B cell (primary cell): ENCODE measurements at places on chromosomes 4 and X. TPM values are rescaled to one million over a fixed set of nuclear protein-coding genes. Genes with fewer than 3 reads are reported as not detected.

The GPRASP1 gene
- total RNA-seq: 22.3 and 22.5 TPM in 2 replicates

DNA sequence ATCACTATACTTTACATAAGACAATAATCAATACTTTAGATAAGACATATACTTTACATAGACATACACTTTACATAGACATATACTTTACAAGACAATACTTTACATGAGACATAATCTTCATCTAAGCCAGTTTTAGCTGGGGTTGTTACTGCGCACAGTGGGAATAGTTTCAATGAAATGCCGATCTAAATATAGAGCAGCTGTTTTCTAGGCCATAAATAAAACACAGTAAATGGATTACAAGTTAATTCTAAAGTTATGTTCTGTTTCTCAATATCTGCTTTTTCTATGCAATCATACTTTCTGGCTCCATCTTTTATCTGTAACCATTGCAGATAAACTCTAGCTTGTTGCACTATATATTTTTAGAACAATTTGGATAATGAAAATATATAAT is 1470.6 kb upstream of the PABPC4L start:
- H3K4me1 ChIP-seq: no peaks in the 10 kb centered on the region
- DNase-seq: no peak
- H3K27ac ChIP-seq: no peak overlapping the region
- H3K36me3 ChIP-seq: no peaks in the 10 kb centered on the region
- no peak overlapping the region for H3K4me3 ChIP-seq
- no peaks in the 10 kb centered on the region for H3K27me3 ChIP-seq

The BEND2 gene
- total RNA-seq: not detected in 2 replicates

The PITX2 gene
- not detected in 2 replicates for total RNA-seq

DNA sequence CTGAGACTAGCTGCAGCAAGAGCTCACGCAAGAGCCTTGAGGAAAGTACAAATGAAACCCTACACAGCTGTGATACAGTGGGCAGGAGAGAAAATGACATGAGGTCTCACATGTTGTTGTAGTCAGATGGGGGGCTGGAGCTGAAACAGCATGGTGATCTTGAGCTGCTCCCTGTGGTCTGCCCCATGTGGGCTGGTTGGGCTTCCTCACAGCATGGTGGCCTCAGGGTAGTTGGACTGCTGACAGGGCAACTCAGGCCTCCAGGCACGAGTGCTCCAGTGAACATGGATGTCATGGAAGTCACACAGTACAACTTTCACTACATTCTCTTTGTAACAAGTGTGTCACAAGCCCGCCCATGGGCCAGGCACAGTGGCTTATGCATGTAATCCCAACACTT is 3.4 kb upstream of the MAN2B2 start:
- H3K4me1 ChIP-seq: peaks cover 9% of the 10 kb centered on the region
- H3K27ac ChIP-seq: no peak overlapping the region
- H3K27me3 ChIP-seq: no peaks in the 10 kb centered on the region
- no peaks in the 10 kb centered on the region for H3K36me3 ChIP-seq
- H3K4me3 ChIP-seq: no peak overlapping the region
- DNase-seq: no peak

- H3K4me3 ChIP-seq: no peak overlapping the region
- H3K27me3 ChIP-seq: peaks cover 2% of the 10 kb centered on the region
- H3K36me3 ChIP-seq: no peaks in the 10 kb centered on the region
- H3K27ac ChIP-seq: no peak overlapping the region
- no peaks in the 10 kb centered on the region for H3K4me1 ChIP-seq
These were observed 9.3 kb upstream of the OTC start for GRCh38 chrX:38342853-38343778.

The PARM1 gene
- total RNA-seq: 6.6 and 7.8 TPM in 2 replicates

GRCh38 chr4:94519019-94519418 is 67.3 kb downstream of the PDLIM5 start:
- no peak overlapping the region for H3K4me3 ChIP-seq
- no peak for DNase-seq
- no peaks in the 10 kb centered on the region for H3K27me3 ChIP-seq
- peaks cover 21% of the 10 kb centered on the region for H3K4me1 ChIP-seq

GRCh38 chrX:114058988-114059418 is 524.9 kb upstream of the HTR2C start:
- DNase-seq: peak; percentile 26
- H3K4me3 ChIP-seq: no peak overlapping the region
- peaks cover 14% of the 10 kb centered on the region for H3K4me1 ChIP-seq
- no peak overlapping the region for H3K27ac ChIP-seq
- H3K36me3 ChIP-seq: no peaks in the 10 kb centered on the region

GRCh38 chr4:82223715-82224114 is 150.1 kb downstream of the HNRNPD start:
- peak; percentile 75 for DNase-seq
- H3K36me3 ChIP-seq: no peaks in the 10 kb centered on the region
- no peaks in the 10 kb centered on the region for H3K27me3 ChIP-seq

The C4orf51 gene
- total RNA-seq: not detected in 2 replicates

DNA sequence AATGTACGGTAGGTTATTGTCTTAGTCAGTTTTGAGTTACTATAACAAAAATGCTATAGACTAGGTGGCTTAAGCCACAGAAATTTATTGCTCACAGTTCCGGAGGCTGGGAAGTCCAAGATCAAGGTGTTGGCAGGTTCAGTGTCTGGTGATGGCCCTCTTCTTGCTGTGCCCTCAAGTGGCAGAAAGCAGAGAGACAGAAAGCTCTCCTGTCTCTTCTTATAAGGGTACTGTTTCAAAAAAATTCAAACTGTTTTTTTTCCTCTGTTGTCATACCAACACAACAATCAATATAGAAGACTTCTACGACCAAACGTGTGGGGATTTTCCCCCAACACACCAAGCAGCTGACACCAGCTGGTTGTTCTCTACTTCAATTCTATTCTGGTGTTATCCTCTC is 53.4 kb downstream of the ADGRG4 start:
- no peak overlapping the region for H3K27ac ChIP-seq
- H3K36me3 ChIP-seq: no peaks in the 10 kb centered on the region
- no peaks in the 10 kb centered on the region for H3K27me3 ChIP-seq
- no peak overlapping the region for H3K4me3 ChIP-seq
- no peaks in the 10 kb centered on the region for H3K4me1 ChIP-seq

GRCh38 chr4:53132132-53132891 is 233.5 kb downstream of the SCFD2 start:
- no peak overlapping the region for H3K27ac ChIP-seq
- H3K36me3 ChIP-seq: no peaks in the 10 kb centered on the region
- H3K4me3 ChIP-seq: no peak overlapping the region
- no peaks in the 10 kb centered on the region for H3K4me1 ChIP-seq
- H3K27me3 ChIP-seq: no peaks in the 10 kb centered on the region

DNA sequence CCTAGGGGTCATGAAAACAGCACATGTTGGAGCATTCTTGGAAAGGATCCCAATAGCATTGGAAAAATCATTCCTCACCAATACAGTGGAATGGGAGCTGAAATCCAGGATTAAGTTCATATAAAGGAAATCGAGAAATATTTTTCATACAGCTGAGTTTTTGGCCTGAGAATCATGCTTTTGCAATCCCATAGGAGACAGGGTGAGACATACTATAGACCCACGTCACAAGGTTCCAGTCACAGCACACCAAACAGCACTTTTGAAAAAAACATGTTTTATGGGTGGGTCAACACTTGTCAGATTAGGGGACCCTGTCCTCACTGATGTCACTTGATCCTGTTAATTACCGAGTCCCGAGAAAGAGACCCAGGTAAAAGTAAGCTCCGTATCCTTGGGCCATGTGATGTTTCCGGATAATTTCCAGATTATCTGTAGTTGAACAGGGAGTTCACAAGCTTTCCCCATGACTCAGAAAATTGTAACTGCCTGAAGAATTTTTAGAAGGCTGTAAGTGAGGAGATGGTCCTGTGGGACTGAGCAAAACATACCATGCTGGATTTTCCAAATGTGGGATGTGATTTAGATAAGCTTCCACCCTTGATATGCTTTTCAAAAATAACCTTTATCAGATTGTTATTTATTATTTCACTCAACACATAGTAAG is 80.9 kb upstream of the TLR3 start:
- DNase-seq: no peak
- no peaks in the 10 kb centered on the region for H3K36me3 ChIP-seq
- H3K4me3 ChIP-seq: no peak overlapping the region
- H3K27ac ChIP-seq: no peak overlapping the region
- H3K27me3 ChIP-seq: no peaks in the 10 kb centered on the region

The KLB gene
- 0.10 TPM in 1 of 2 replicates, not detected in the other for total RNA-seq

The GC gene
- total RNA-seq: not detected in 2 replicates

- no peaks in the 10 kb centered on the region for H3K4me1 ChIP-seq
- H3K36me3 ChIP-seq: no peaks in the 10 kb centered on the region
- H3K27ac ChIP-seq: no peak overlapping the region
- H3K27me3 ChIP-seq: no peaks in the 10 kb centered on the region
- no peak for DNase-seq
These were observed 160.7 kb upstream of the NPY2R start for GRCh38 chr4:155047755-155048154.

DNA sequence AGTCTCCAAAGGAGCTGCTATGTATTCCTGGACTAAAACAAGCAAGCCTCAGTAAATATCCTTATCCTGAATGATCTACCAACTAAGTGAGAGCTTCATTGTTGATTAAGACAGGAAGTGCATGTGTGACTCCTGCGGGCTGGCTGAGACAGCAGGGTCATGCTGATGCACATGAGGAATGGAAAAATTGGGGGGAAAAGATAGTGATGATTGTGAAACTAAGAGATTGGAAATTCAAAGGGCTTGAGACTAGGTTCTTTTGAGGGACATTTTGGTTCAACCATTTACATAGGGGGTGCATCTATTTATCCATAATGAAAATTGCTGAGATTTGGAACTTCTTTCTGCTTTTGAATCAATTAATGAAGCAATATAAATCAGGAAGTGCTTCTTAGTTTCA is 61.1 kb upstream of the C1QTNF7 start:
- H3K27ac ChIP-seq: no peak overlapping the region
- H3K36me3 ChIP-seq: no peaks in the 10 kb centered on the region
- no peak overlapping the region for H3K4me3 ChIP-seq
- no peak for DNase-seq
- H3K4me1 ChIP-seq: no peaks in the 10 kb centered on the region

DNA sequence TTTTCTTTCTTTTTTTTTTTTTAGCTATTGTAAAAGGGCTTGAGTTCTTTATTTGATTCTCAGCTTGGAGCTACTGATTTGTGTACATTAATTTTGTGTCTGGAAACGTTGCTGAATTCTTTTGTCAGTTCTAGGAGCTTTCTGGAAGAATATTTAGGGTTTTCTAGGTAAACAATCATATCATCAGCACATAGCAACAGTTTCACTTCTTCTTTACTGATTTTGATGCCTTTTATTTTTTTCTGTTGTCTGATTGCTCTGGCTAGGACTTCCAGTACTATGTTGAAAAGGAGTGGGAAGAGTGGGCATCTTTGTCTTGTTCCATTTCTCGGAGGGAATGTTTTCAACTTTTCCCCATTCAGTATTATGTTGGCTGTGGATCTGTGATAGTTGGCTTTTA is 292.2 kb downstream of the GABRG1 start:
- H3K27ac ChIP-seq: no peak overlapping the region
- H3K4me3 ChIP-seq: no peak overlapping the region
- H3K27me3 ChIP-seq: no peaks in the 10 kb centered on the region
- DNase-seq: no peak
- H3K4me1 ChIP-seq: no peaks in the 10 kb centered on the region

- no peaks in the 10 kb centered on the region for H3K27me3 ChIP-seq
- no peaks in the 10 kb centered on the region for H3K36me3 ChIP-seq
- H3K4me3 ChIP-seq: no peak overlapping the region
- H3K27ac ChIP-seq: no peak overlapping the region
- no peak for DNase-seq
These were observed 78.8 kb upstream of the PACRGL start for GRCh38 chr4:20621476-20621875.

GRCh38 chr4:54767376-54767775 is 109.6 kb downstream of the KIT start:
- no peak overlapping the region for H3K27ac ChIP-seq
- DNase-seq: no peak
- no peaks in the 10 kb centered on the region for H3K27me3 ChIP-seq

The ZNF141 gene
- 68.1 and 73.0 TPM in 2 replicates for total RNA-seq

DNA sequence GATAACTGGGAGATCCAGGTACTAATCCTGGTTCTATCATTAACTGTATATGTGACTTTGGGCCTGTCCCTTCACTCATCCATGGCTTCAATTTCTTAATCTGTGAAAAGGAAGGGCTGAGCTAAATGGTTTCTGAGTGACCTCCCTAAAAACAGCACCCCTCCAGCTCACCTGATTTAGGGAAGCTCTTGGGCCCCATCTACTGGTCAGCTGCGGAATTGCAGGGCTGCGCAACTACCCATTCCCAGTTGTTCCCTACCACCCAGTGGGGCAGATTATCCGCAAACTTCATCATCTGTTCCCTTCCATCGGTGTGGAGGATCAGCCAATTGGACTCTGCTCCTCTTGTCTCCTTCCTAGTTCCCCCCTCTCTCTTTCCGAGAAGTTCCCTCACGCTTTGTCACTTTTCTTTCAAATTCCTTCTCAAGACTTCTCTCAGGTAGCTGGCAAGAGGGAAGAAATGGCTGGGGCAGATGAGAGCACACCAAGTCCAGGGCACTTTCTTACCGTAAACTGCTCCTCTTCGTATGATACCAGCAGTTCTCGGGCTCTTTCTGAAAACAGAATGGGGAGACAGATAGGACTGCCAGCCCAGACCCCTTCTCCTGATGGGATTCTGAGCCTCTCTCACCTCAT is 5.8 kb downstream of the LAS1L start:
- H3K4me1 ChIP-seq: peaks cover 10% of the 10 kb centered on the region
- H3K4me3 ChIP-seq: no peak overlapping the region
- peak; percentile 57 for DNase-seq
- peaks cover 44% of the 10 kb centered on the region for H3K36me3 ChIP-seq

GRCh38 chr4:123877551-123877950 is 481.0 kb downstream of the SPRY1 start:
- no peaks in the 10 kb centered on the region for H3K4me1 ChIP-seq
- no peaks in the 10 kb centered on the region for H3K27me3 ChIP-seq
- DNase-seq: no peak
- no peaks in the 10 kb centered on the region for H3K36me3 ChIP-seq
